ENCODE measurements at places on chromosomes 2 and 18. TPM values are rescaled to one million over a fixed set of nuclear protein-coding genes. Genes with fewer than 3 reads are reported as not detected.

GRCh38 chr2:123906361-123906760 lies 118.7 kb upstream of the CNTNAP5 start:
- no peak overlapping the region for H3K27ac ChIP-seq
- H3K4me1 ChIP-seq = peaks cover 17% of the 10 kb centered on the region
- H3K27me3 ChIP-seq = no peaks in the 10 kb centered on the region
- H3K36me3 ChIP-seq = no peaks in the 10 kb centered on the region
- peak; percentile 73 for DNase-seq
- no peak overlapping the region for H3K4me3 ChIP-seq

- no peak overlapping the region for H3K4me3 ChIP-seq
- H3K36me3 ChIP-seq = no peaks in the 10 kb centered on the region
- peaks cover 4% of the 10 kb centered on the region for H3K4me1 ChIP-seq
- H3K27ac ChIP-seq = no peak overlapping the region
Observed at GRCh38 chr2:219698748-219699439, 71.5 kb downstream of the SLC4A3 start.

GRCh38 chr2:176781570-176782217 lies 430.9 kb upstream of the HNRNPA3 start:
- H3K36me3 ChIP-seq = no peaks in the 10 kb centered on the region
- H3K4me1 ChIP-seq = no peaks in the 10 kb centered on the region
- H3K27ac ChIP-seq = no peak overlapping the region
- no peaks in the 10 kb centered on the region for H3K27me3 ChIP-seq

- no peaks in the 10 kb centered on the region for H3K36me3 ChIP-seq
- no peak overlapping the region for H3K4me3 ChIP-seq
- no peaks in the 10 kb centered on the region for H3K27me3 ChIP-seq
- H3K27ac ChIP-seq = no peak overlapping the region
Observed at GRCh38 chr2:990970-991369, 40.3 kb downstream of the SNTG2 start.

GRCh38 chr2:216620786-216621185 lies 12.4 kb upstream of the IGFBP2 start:
- no peaks in the 10 kb centered on the region for H3K36me3 ChIP-seq
- H3K27me3 ChIP-seq = no peaks in the 10 kb centered on the region
- peaks cover 21% of the 10 kb centered on the region for H3K4me1 ChIP-seq
- no peak for DNase-seq

OTOS gene
- total RNA-seq = not detected

All from lung (tissue), 17 donors.